ENCODE measurements at places on chromosomes 6 and 20.

GRCh38 chr6:106600329-106600728, 29.0 kb downstream of the RTN4IP1 start:
- no peak for DNase-seq

DNA sequence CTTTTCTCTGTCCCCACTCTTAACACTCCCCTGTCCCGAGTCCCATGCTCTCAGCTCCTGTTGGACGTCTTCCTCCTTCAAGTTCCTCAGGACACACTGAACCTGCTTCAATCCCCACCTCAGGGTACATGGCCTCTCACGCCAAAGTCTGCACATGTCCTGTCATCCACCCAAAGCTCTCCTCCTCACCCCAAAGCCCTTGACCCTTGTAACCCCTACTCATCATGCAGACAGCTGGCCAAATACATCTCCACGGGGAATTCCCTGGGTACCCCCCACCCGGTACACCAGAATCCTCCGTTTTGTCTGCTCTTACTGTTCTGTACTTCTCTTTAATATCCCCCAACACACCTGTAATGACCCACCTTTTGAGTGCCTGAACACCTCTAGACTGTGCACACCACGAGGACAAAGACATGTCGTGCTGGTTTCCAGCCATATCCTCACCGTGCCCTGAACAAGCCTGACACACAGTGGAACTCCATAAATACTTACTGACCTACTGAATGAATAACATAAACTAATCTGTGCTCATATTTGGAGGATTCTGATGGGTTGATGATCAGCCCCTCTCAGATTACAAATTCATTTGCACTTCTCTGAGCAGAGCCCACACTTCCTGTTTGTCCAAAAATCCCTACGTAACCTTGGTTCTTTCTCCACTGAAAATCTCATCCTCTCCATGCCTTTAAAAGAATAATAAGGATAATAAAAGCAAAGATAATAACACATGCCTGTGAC, 66.8 kb upstream of the EYA2 start:
- no peak for DNase-seq

GRCh38 chr20:10448270-10449156, 13.4 kb downstream of the SLX4IP start:
- no peak for DNase-seq

DNA sequence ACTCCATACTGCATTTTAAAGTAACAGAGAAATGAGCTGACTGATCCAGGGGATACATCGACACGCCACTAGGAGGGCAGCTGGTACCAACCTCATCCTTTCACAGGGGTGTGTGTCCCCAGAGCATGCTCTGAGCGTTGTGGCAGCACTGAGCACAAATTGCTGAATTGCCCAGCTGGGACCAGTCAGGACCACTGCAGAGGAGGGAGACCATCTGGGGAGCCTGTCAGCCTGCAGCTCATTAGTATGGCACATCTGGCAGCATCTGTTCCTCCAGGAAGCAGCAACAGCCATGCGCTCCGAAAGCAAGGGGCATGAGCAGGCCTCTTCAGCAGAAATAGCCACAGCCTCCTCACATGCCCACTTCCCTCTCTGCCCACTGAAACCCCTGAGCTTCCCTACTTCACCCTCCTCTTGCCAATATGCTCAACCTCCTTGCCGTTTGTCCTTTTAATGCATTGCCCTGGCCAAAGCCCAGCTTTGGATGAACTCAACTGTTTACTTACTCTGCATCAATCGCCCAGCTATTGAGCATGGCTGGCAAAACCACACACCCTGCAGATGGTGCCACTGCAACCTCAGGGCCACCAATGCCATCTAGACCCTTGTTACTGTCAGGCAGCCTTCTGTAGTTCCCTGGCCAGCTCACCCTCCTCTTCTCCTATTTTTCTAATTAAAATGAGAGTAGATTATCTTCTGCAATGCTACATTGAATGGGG, 77.6 kb upstream of the NEDD9 start:
- no peak for DNase-seq

DNA sequence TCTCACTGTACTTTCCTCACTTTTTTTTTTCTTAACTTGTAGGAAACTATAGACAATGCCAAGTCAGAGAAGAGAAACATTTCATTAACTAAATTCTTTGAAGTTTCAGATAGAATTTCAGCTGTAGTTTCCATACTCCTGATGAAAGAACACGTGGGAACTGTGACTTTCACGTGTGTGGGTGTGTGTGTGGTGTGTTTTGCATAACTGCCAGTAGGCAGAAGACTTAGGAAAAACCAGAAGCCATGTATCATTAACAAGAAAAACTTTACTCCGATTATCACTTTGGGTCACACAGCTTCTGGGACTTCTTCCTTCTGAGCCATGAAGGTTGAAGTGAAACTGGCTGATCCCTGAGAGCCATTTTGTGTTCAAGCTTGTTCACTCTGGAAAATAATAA, 483.3 kb downstream of the TFAP2B start:
- DNase-seq = no peak

- DNase-seq = no peak
Measured at GRCh38 chr20:38283236-38283635, 20.7 kb upstream of the BPI start.

- DNase-seq = peak; percentile 12
Measured at GRCh38 chr6:96760153-96760687, 77.1 kb downstream of the GPR63 start.

DNA sequence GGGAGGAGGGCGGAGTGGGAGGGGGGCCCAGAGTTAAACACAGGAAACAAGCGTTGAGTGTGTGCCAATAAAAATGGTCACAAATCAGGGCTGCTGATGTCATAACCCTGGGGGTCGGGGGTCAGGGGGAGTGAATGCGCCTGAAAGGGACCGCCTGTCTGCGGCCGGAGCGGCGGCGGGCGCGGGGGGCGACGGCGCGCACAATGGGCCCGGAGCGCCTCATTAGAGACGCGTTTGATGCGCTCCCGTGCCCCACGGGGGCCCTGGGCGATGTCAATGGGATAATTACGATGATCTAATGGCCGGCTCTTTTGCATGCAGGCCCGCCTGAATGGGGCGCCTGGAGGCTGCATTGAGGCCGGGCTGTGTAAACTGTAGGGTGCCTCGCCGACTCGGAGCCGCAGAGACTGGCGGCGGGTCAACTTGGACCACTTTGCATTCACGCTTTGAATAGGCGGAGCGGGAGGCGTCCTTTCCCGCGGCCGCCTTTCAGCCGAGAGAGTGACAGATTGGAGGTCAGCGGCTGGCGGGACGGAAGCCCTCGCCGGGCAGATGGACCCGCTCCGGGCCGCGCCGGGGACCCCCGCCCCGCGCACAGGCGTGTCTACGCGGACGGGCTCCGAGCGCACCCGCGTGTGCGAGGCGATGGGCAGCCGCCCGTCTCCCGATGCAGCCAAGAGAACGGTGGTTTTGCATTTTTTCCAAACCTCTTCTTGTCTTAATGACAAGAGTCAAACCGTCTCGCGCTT, 296.1 kb downstream of the TFAP2C start:
- no peak for DNase-seq

DNA sequence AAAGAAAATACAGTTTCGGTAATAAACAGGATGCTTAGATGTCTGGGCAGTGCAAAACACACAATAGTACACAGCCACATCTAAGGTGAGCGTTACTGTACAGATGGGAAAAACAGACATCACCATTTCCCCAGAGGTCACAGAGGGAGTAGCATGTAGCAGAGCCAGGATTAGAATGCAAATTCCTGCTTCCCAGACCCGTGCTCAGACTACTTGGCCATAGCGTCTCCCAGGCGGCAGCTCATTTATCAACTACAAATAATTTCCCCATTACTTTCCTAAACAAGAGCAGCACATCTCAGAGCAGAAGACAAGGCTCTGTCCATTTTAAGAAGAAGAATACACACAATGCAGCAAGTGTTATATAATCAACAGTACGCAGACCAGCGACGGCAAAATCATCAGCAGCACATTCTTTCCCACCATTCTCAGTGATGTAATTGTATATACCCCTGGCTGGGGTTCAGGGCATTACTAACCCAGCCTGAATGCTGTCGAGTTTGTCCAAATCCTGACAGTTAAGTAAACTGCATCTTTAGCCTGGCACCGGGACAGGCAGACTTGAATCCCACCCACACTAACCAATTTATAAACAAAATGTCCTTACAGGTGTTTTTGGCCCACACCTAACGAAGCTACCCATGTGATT, 61.9 kb downstream of the CNKSR3 start:
- no peak for DNase-seq

GRCh38 chr6:145669627-145670034, 65.7 kb downstream of the EPM2A start:
- no peak for DNase-seq

DNA sequence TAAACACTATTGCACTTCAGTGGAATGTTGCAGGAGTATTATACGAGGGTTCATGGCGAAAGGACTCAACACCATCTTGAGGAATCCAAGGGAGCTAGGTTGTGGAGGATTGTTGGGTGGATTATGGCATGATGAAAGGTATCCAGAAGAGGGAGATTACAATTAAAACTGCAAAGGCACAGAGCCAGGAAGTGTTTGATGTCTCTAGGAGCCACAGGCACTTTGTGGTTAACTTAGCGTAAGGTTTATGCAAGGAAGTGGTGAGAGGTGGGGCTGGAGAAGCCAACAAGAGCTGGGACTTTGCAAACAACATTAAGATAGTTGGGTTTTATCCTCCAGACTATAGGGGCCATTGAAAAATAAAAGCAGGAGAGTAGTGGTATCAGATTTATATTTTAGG, 86.6 kb upstream of the TPD52L1 start:
- no peak for DNase-seq

DNA sequence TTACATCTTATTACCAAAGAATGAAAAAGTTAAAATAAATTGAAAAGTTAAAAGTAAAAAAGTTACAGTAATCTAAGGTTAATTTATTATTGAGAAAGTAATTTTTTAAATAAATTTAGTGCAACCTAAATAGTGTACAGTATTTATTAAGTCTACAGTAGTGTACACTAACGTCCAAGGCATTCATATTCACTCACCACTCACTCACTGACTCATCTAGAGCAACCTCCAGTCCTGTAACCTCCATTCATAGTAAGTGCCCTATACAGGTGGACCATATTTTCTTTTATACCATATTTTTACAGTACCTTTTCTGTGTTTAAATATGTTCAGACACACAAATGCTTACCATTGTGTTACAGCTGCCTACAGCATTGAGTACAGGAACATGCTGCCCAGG, 624.7 kb upstream of the NOX3 start:
- DNase-seq = no peak

- no peak for DNase-seq
Measured at GRCh38 chr20:64084685-64085152, 521 bp upstream of the LKAAEAR1 start.

- DNase-seq = peak; percentile 21
Measured at GRCh38 chr6:125512621-125513020, 210.9 kb upstream of the HDDC2 start.

GRCh38 chr20:64035066-64035932, 683 bp upstream of the C20orf204 start:
- DNase-seq = peak; percentile 51

DNA sequence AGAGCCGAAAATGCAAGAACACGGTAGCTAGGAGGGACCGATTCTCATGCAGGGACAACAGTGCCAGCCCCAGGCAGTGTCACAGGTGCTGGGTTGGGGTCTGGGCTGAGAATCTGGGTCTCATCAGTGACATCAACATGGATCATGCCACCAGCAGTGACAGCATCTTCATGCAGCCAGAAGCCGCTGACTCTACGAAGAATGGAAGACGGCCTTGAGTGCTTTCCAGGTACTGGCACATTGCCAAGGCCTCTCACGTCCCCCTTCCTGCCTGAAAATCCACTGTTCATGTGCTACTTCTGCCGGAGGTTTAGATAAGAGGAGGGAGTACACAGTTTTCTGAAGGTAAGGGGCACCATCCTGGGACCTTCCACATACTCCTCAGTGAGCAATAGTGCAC, 141.1 kb upstream of the FOXQ1 start:
- no peak for DNase-seq

DNA sequence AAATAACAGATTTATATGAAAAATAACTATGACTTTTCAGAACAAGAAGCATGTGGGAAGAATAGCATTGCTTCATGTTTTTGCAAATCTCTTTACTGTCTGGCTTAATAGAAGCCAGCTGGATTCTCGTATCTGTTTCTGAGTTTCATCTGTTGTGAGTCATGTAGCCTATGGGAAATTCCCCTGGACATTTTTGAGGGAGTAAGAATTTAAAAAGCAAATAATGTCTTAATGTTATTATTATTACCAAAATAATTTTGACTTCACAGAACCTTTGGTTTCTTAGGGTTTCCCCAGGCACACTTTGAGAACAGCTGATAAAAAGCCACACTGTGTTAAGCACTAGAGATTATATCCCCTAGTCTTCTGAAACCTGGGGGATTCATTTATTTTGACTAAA, 75.8 kb downstream of the SYCP2L start:
- DNase-seq = no peak

DNA sequence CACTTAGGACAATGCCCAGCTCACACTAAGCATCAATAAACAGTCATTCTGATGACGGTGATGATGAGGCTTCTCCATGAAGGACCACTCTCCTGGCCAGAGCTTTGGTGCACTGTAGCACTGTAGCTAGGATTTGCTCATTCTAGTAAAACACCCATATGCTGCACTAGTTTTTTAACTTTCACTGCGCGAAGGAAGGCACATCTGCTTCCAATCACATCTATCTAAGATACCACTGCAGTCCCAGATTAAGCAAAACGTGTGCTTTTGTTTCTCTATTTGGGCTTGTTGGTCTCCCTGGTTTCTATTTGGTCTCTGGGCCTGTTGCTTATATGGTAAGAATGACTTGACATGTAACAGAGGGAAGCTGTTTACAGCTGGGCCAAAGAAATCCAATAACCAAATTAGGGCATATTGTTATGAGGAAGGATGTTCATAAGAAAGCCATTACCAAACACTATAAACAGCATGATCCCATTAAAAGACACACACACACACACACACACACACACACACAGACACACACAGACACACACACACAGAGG, 62.4 kb downstream of the FAM229B start:
- DNase-seq = no peak

DNA sequence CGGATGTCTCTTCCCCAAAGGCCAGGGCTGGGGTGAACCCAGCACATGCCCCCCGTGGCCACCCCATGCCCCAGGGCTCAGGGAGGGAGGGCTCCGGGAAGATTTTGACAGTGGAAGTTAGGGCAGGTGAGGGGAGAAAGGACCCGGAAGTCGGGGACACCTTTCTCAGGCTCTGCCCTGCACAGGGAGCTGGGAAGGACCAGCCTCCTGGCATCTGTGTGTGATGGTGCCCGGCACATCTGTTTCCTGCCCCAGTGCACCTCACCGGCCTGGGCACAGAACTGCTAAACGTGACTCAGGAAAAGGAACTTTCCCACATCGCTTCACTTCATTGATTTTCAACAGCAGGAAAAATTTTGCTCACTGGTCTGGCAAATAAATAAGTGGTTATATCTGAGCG, 141.1 kb upstream of the AFDN start:
- DNase-seq = no peak

DNA sequence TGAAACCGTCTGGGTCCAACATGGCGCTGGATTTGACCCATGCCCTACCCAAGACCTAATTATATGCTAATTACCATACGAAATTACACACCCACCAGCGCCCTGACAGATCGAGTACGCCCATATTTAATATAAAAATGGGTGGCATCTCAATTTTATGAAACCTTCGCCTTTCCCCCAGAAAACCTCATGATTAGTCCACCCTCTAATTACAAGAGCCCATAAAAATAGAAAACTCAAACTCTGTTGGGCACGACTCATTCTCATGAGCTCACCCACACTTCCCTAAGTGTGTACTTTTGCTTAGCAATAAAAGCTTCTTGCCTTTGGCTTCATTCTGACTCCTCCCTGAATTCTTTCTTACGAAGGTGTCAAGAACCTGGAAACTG, 136.4 kb downstream of the OR2B2 start:
- DNase-seq = no peak
